GM23338 (cell line): ENCODE measurements at places on chromosomes 1 and 21.

DNA sequence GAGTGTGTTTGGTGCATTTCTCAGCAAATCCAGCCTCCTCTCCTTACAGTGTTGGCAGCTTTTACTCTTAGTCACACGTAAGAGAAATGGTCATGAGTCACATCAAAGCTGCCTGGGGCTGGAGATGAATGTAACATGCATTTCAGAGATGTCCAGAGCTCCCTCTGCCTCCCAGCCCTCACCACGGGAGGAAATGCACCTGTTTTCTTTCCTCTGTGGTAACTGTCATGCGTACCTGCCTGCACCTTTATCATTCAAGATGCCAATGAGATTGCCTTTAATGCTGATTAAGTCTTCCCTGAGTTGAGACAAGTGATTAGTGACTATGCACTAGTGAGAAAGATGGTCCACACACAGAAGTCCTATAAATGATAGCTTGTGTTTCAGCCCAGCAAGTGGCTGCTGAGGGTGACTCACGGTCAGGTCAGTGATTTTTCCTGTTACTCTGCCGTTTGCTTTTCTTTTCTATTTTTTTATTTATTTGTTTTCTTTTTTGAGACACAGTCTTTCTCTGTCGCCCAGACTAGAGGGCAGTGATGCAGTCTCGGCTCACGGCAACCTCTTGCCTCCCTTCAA, 277.3 kb upstream of the FMN2 start:
- peak; percentile 78 for DNase-seq

DNA sequence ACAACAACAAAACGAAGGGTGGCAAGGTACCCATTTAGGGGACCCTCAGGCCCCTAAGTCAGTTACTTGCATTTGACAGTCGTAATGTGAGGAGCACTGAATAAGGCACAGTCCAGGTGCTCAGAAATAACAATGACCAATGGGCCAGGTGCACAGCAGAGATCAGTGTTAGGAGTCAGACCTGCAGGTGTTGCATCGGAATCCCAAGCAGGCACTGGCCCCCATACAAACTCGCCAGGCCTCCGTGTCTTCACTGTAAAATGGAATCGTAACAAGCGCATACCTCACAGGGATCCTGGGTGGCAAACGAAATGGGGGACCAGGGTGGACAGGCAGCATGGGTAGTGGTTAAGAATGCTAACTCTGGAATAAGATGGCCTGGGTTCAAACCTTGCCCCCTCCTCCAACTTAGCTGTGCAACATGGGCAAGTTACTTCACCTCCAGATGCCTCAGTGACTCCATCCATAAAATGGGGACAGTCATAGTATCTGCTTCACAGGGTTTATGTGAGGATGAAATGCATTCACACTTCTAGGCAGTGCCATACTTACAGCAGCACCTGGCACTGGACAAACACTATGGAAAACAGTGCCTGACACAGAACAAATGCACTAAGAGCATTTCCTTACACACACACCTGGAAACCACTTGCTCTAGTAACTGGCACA, 20.2 kb downstream of the RCAN1 start:
- DNase-seq, result no peak

DNA sequence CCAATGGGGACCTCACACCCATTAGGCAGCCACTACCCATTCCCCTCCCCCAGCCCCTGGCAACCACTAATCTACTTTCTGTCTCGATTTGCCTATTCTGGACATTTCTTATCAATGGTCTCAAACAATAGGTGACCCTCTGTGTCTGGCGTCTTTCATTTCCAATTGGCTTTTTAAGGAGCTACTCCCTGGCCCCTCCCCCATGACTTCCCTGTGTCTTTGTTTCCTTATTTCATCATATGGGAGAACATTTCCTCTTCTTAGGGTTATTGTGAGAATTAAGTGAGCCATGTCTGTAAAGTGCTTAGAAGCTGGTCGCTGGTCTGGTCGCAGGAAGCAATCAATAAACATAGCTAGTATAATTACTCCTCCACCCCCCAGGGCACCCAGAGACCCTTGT, 80.9 kb downstream of the SPSB1 start:
- no peak for DNase-seq

- DNase-seq, result no peak
Observed at GRCh38 chr1:94621802-94622201, 80.2 kb upstream of the F3 start.

- no peak for DNase-seq
Observed at GRCh38 chr1:218754477-218754876, 409.3 kb downstream of the TGFB2 start.

GRCh38 chr21:33019885-33020557, 5.7 kb upstream of the OLIG2 start:
- DNase-seq, result peak; percentile 84

GRCh38 chr1:231072502-231073094, 32.5 kb upstream of the FAM89A start:
- no peak for DNase-seq

DNA sequence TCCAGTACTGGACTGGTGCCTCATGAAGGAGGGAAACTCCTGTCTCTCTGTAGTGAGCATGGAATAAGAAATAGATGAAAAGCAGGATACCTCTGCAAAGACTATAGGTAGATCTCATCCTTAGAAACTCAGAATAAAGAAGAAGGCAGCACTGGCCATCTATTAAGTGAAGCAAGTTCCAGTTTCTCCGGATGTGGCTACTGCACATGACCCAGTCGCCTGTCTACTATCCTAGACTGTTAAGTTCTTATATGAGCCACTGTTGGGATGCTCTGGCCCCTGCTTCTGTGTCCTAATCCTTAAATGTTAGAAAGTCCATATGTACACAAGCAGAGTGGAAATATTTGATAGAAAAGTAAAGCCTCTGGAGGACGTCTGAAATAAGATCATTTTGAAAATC, 2.2 kb downstream of the FASLG start:
- no peak for DNase-seq

- DNase-seq, result peak; percentile 73
Observed at GRCh38 chr1:96519851-96520578, 201.6 kb upstream of the PTBP2 start.

- peak; percentile 78 for DNase-seq
Observed at GRCh38 chr1:182056601-182057366, 4.7 kb downstream of the ZNF648 start.

- no peak for DNase-seq
Observed at GRCh38 chr21:42255825-42256224, 36.9 kb downstream of the ABCG1 start.

- DNase-seq, result no peak
Observed at GRCh38 chr1:167805041-167805556, 83.3 kb downstream of the MPZL1 start.

- no peak for DNase-seq
Observed at GRCh38 chr21:43687566-43688399, 28.4 kb downstream of the RRP1B start.

DNA sequence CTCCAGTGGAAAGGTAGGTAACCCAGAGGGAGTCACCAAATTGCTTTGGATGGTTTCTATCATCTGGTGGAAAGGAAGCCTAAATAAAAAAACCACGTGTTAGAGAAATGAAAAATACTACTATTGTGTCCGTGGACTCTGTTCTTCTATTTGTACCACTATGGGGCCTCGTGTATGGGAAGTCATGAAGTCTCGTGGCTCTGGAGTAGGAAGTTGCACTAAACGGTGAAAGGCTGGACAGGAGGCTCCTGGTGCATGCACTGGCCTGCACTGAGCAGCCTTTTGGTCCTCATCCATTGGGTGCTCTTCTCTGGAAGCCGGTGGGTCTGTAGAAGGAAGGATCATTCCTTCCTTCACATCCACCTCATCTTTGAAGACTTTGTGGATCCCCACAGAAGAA, 17.0 kb downstream of the F3 start:
- DNase-seq, result no peak

DNA sequence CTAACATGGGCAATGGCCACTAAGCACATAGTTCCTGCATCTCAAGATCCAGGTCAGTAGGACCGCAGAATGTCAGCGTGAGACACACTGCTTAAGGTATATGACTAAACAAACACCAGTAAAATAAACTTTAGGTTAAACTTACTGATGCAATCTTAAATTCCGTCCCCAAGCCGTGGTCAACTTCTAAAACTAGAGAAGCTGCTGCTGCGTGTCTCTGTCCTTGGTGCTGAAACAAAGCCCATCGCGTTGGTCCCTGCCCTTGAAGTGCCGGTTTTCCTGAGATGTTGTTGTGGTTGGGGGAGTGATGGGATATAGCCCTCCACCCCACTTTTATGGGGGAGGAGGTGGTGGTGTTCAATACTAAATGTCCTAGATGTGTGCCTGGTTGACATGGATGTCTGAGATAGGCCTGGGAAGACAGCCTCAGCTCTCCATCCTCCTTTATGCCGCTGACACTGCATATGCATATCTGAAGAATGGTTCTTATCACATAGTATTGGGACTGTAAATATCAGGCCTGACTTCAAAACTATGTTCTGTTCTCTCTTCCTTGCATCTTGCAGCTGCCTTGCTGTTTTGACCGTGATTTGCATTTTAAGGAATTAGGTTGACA, 72.0 kb upstream of the KCNA3 start:
- DNase-seq, result peak; percentile 88
